ENCODE measurements at places on chromosomes 11 and 22. TPM values are rescaled to one million over a fixed set of nuclear protein-coding genes. Genes with fewer than 3 reads are reported as not detected.

NLRP6 gene
- polyA plus RNA-seq, result 0.10 TPM

GRCh38 chr11:46072172-46072964 lies 48.9 kb downstream of the PHF21A start:
- DNase-seq, result no peak

GRCh38 chr11:86291466-86292262 lies 10.4 kb upstream of the HIKESHI start:
- no peak for DNase-seq

LARGE2 gene
- polyA plus RNA-seq, result 17.6 TPM

DNA sequence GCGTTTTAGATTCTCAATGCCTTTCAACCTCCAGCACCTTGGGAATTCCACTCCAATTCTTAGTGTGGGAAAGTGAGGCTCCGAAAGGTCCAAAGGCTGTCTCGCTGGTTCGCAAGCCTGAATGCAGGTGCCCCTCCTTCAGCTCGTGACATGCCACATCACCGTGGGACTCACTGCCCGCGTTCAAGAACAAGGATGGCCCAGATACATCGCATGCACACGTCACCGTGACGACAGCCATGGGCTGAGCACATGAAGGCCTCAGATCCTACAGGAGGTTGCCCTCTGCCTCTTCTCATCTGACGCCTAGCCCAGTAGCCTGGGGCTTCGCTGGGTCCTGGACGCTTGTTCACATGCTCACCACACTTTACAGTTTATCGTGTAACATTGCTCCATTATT lies 4.4 kb upstream of the LINC01488 start:
- no peak for DNase-seq

- no peak for DNase-seq
Observed at GRCh38 chr11:65087216-65087615, 3.2 kb downstream of the ZFPL1 start.

All from left renal cortex interstitium (tissue), 4 donors.